CD4-positive, alpha-beta T cell treated with Interleukin-12 subunit alpha and Interleukin-12 subunit beta, for 1 hour (primary cell): ENCODE measurements at places on chromosomes 4 and X.

DNA sequence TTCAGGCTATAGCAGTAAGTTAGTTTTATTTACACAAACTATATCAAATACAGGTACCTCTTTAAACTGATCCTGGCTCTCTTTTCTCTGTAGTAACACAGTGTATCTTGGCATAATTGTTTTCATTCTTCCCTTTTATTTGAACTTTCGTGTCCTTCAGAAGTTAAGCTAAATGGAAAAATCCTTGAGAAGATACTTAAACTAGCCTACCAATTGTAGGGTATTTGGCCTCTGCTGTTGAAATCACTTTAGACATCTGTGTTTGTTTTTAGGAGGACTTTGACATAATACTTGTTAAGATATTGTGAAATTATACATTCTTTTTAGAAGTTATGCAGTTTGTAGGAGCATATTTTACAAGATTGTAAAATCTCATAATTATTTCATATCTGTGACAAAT, 90.3 kb upstream of the GK2 start:
- no peak for DNase-seq

GRCh38 chrX:99142745-99143144, 1267.3 kb downstream of the PCDH19 start:
- no peak for DNase-seq

DNA sequence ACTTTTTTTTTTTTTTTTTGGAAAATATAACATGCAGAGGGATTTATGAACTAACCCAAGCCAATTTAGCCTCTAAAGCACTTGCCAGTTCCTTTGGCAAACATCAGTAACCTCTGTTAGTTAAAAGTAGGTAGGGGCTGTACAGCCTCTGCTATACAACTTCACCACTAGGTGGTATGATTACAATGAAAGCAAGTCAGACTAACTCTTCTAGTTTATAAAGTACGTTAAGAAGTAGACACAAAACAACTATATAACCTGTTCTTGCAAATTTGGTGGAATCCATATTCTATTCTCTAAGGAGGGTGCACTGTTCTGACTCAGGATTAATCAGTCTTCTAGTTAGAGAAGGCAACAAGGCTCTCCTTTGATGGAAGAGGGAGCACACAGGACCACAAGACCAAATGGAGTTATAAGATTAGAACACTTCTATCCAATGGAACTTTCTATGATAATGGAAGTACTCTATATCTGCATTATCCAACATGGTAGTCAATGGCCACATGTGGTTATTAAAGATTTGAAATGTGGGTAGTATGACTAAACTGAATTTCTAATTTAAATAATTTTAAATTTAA, 12.8 kb downstream of the AIMP1 start:
- peak; percentile 31 for DNase-seq

- DNase-seq: no peak
These were observed 23.8 kb downstream of the COL25A1 start for GRCh38 chr4:109278594-109279031.

- no peak for DNase-seq
These were observed 23.9 kb downstream of the ZFYVE28 start for GRCh38 chr4:2394528-2394927.

- DNase-seq: no peak
These were observed 39.5 kb downstream of the PCYT1B start for GRCh38 chrX:24607616-24608015.

DNA sequence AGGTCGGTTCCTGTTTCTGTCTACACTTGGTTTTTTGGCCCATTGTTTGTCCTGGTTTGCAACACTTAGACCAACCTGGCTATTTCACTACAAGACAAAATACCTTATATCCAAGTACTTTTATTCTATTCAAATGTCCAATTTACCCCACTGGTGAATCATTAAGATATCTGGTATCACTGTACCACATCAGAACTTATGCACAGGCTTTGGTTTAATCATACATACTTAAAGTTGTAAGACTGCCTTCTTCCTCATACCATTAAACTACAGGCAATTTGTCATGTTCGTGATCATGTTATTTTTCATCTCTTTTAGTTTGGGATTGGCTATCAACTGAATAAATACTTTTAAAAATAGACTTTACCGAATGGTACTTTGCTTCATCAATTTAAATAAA, 53.0 kb upstream of the ATOH1 start:
- no peak for DNase-seq

DNA sequence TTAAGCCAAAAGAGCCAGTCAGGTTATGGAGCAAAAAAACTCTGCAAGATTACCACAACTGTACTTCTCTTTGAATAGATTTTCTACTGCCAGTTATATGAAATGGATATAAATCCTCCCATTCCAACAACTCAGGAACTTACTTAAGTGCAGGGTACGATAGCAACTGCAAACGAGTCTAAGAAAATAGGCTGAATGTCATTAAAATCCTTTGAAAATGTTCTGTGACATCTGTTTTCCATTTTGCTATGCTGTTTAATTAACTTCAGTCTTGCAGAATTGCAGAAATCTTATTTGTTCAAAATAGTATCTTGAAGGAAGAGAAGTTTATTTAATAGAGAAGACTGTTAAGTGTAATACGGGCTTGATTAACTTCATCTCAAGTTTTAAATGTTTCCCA, 243.8 kb downstream of the PALLD start:
- no peak for DNase-seq

GRCh38 chr4:40577588-40578253, 51.9 kb downstream of the RBM47 start:
- DNase-seq: no peak

- DNase-seq: no peak
These were observed 25.2 kb upstream of the KIT start for GRCh38 chr4:54632537-54632936.

DNA sequence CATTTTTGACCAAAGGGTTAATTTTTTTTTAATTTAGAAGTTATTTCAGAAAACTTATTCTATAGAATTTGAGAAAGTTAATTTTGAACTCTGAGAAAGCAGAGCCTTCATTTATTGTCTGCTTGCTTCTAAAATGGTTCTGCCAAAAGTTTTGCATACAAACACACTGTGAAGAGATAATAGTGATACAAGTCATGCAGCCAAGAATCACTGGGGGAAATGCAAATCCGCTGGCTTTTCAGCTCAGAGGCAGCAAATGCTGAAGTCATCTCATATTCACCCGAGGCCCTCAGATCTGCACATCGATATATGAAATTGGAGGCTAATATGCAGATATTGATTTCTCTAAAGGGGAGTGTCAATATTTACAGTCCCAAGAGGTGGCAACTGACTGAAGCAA, 186.2 kb downstream of the KIT start:
- DNase-seq: no peak

- no peak for DNase-seq
These were observed 17.7 kb downstream of the FAM53A start for GRCh38 chr4:1666391-1666790.

GRCh38 chr4:138759554-138759902, 256.1 kb upstream of the NOCT start:
- DNase-seq: no peak

GRCh38 chr4:150495550-150495949, 86.4 kb upstream of the MAB21L2 start:
- no peak for DNase-seq

DNA sequence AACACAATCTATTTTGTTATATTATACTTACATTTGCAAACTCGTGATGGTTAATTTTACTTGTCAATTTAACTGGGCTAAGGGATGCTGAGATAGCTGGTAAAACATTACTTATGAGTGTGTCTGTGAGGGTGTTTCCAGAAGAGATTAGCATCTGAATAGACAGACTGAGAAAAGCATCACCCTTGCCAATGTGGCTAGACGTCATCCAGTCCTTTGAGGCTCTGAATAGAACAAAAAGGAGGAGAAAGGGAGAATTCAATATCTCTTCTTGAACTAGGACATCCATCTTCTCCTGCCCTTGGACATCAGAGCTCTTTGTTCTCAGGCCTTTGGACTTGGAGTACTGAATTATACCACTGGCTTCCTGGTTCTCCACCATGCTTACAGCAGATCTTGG, 154.6 kb downstream of the EPHA5 start:
- no peak for DNase-seq

- no peak for DNase-seq
These were observed 30.4 kb upstream of the PAGE1 start for GRCh38 chrX:49725923-49726904.

- DNase-seq: no peak
These were observed 59.8 kb upstream of the COX18 start for GRCh38 chr4:73129319-73129718.

DNA sequence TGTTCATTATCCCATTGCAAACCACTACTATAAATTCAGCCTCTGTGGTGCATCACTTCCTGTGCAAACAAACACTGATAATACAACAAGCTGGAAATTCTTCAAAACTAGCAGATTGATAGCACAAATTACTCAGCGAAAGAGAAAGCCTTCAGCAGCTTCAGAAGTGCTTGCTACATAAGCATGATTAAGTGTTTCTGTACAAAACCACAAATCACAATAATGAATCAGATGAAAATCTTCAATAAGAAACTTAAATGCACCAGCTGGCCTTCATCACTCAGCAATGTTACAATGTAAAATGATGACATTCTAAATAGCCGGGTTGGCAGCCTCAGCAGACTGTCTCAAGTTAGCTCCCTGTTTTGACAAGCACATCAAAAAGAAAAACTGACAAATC, 262.2 kb downstream of the SPOCK3 start:
- no peak for DNase-seq

DNA sequence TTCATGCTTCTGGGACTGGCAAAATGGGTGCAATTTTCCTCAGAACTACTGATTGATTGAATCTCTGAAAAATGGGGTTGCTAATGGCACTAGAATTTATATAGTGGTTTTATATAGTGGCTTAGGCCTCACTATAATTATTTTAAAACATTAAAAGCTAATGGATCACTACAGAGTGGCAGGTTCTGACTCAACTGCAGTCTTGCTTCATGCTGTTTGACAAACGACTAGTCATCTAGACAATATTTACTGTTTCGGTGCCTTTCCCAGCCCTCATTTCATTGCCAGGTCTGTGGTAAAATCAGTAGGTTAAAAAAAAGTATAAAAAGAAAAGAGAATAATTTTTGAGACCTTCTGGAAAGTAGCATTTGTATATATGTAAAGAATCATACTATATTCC, 352.8 kb upstream of the ATOH1 start:
- DNase-seq: no peak

DNA sequence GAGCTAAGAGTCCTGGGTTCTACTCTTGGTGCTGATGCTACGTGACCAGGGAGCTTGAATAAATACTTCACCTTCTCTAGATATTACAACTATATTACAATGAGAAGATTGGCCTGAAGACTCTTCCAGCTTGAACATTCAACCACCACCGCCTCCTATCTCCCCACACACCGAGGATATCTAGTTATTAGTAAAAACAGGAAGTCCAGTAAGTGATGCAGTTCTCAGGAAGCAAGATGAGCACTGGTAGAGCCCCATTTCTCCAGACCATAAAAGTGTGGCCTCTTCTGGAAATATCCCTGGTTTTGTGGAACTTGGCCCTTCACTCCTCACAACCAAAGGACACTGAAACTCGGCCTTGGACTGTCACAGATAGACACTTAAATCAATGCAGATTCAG, 18.5 kb downstream of the PJA1 start:
- no peak for DNase-seq

- no peak for DNase-seq
These were observed 1123.9 kb upstream of the PCDH7 start for GRCh38 chr4:29596228-29596627.

DNA sequence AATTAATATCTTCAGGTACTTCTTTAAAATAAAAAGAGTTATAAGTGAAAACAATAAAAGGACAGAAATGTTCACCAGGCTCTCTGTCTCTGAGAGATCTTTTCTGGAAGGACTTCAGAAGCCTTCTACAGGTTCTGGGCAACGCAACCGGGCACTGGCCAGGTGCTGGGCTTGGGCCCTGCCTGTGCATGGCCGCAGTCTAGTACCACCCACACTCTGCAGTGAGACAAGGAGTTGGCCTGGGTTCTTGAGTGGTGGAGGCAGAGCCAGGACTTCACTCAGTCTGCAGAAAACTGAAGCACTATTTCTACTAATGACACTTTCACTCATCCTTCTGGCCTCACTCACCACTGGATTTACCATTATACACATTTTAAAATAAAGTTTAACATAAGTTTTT, 21.8 kb downstream of the TAPT1 start:
- DNase-seq: no peak

GRCh38 chrX:143733866-143734265, 13.3 kb upstream of the SPANXN2 start:
- DNase-seq: no peak

DNA sequence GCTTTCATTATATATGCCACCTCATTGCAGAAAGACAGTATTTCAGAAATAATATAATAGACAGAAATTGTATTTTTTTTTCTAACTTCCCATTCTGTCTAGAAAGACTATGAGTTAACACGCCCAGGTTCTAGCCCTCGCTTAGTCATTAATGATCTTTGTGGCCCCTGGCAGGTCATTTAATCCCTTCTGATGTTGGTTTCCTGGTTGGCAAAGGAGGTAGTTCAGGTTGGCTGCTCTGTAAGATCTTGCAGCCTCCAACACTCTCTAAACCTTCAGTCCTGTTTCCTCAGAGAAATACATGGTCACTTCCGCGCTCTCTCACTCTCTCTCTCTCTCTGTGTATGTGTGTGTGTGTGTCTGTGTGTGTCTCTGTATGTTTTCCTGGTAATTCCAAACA, 156.3 kb upstream of the NOCT start:
- DNase-seq: no peak

- no peak for DNase-seq
These were observed 850.4 kb upstream of the AADAT start for GRCh38 chr4:170940043-170940724.

- DNase-seq: no peak
These were observed 98.6 kb upstream of the LANCL3 start for GRCh38 chrX:37472836-37473235.

DNA sequence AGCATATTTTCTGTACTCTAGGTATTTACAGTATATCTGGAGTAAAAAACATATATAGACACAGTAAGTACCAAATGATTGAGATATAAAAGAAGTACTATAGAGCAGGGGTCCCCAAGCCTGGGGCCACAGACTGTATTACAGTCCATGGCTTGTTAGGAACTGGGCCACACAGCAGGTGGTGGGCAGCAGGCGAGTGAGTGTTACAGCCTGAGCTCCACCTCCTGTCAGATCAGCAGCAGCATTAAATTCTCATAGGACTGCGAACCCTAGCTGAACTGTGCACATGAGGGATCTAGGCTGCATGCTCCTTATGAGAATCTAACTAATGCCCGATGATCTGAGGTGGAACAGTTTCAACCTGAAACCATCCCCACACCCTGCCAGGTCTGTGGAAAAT, 300.7 kb downstream of the NR3C2 start:
- no peak for DNase-seq

DNA sequence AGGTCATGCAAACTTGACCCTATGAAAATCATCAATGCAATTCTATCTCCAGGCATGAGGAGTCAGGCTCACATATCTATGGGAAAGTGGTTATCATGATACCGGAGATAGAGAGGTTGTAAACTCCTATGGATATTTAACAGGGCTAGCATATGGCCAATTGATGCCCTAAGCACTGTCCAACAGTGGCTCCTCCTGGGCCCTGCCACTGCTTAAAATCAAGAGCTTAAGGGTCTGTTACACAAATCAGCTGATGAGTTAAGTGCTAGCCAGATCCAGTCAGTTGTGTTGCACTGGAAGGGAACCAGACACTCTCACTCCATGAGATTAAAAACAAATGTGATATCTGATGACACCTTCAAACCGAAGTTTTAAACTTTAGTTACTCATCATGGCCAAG, 337.6 kb downstream of the STIM2 start:
- no peak for DNase-seq

- DNase-seq: no peak
These were observed 54.0 kb upstream of the AMELX start for GRCh38 chrX:11239230-11239629.
